ENCODE measurements at places on chromosomes 16 and 17.

DNA sequence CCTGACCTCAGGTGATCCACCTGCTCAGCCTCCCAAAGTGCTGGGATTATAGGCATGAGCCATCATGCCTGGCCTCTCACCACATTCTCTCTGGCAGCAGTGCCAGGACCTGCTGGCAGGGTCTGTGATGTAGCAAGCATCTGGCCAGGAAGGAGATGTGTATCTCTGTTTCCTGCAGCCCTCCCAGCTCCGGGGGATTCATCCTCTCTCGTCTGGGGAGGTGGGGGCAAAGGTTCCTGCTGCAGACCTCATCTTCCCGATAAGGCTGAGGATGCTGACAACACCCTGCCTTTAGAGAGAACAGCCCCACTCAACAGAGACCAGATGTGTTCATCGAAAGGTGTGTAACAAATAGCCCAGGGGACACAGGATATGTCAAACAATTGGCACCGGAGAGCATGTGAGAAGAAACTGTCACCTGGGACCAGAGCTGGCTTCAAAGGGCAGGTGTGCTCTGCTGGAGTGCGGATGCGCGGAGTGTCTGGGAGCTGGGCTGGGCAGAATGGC lies 54.8 kb upstream of the SEC14L1 start:
- no peak for DNase-seq

- no peak for DNase-seq
Measured at GRCh38 chr16:62939687-62940086, 903.4 kb upstream of the CDH8 start.

GRCh38 chr17:1241929-1242328 lies 28.3 kb upstream of the BHLHA9 start:
- no peak for DNase-seq

GRCh38 chr17:27670791-27671590 lies 40.0 kb downstream of the LGALS9 start:
- DNase-seq, result no peak

DNA sequence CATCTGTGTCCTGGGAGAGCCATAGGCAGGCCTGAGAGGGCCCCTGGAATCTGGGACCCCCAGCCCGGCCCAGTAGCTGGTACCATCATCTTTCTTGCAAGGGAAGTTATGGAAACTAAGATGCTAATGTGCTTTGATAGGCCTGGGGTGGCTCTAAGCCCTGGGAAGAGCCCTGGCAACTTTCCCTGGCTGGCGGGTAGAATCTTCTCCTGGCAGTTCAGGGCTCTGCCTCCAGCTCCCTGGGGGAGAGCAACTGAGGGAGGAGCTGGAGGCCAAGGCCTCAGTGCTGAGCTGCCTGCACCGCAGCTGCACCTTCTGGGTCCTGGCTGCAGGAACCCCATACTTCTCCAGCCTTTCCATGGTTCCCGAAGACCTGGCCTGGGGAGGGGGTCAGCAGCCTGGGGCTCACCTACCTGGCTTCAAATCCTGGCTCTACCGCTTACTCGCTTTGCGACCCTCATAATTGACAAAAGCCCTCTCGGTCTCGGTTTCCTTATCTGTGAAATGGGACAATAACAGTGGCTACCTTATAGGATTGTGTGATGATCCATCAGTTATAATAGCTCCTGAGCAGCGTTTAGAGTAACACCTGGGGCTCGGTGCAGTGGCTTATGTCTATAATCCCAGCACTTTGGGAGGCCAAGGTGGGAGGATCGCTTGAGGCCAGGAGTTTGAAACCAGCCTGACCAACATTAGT lies 333.7 kb downstream of the SEC14L1 start:
- DNase-seq, result no peak

- no peak for DNase-seq
Measured at GRCh38 chr17:7408252-7408727, 645 bp downstream of the NLGN2 start.

GRCh38 chr17:1711804-1712203 lies 1.6 kb upstream of the TLCD2 start:
- no peak for DNase-seq

All from activated CD4-positive, CD25-positive, alpha-beta regulatory T cell treated with anti-CD3 and anti-CD28 coated beads, Interleukin-2, amount 50 U/mL, for 72 hours (primary cell).